RPMI7951 (cell line): ENCODE measurements at places on chromosomes 16 and 17. TPM values are rescaled to one million over a fixed set of nuclear protein-coding genes. Genes with fewer than 3 reads are reported as not detected.

Gene RRAD
- 3.4 and 5.1 TPM in 2 replicates for total RNA-seq

Gene RNF213
- total RNA-seq, result 23.5 and 23.8 TPM in 2 replicates

Gene ODF4
- total RNA-seq, result not detected in 2 replicates

Gene CIITA
- 0.12 and 0.49 TPM in 2 replicates for total RNA-seq

Gene TXNDC11
- total RNA-seq, result 18.8 and 21.7 TPM in 2 replicates

Gene GAS2L2
- total RNA-seq, result not detected in 2 replicates

Gene PPL
- 0.12 and 0.20 TPM in 2 replicates for total RNA-seq

Gene KRT15
- 3.4 and 7.3 TPM in 2 replicates for total RNA-seq

Gene TMEM98
- total RNA-seq, result 36.9 and 52.5 TPM in 2 replicates

Gene RSPRY1
- 41.5 and 42.0 TPM in 2 replicates for total RNA-seq

Gene TBC1D26
- not detected in 2 replicates for total RNA-seq

Gene CMTM2
- total RNA-seq, result 0.98 TPM in 1 of 2 replicates, not detected in the other

Gene CHST4
- total RNA-seq, result not detected in 2 replicates

Gene BCKDK
- 33.9 and 42.7 TPM in 2 replicates for total RNA-seq

Gene CLDN7
- 0.48 and 2.0 TPM in 2 replicates for total RNA-seq

Gene FSCN2
- total RNA-seq, result not detected in 2 replicates

Gene KIFC3
- 49.3 and 58.5 TPM in 2 replicates for total RNA-seq

Gene RPL27
- total RNA-seq, result 1,798 and 1,894 TPM in 2 replicates

Gene AOC3
- total RNA-seq, result 0.10 TPM in 1 of 2 replicates, not detected in the other

Gene ARHGAP27
- 0.29 and 0.72 TPM in 2 replicates for total RNA-seq

Gene TMEM204
- not detected in 2 replicates for total RNA-seq

Gene NUPR1
- 5.8 and 10.9 TPM in 2 replicates for total RNA-seq
